ENCODE measurements at places on chromosomes 1 and 21.
A peak's percentile ranks its signal among the peaks of the same experiment; 100 is the strongest.

- peak; percentile 21 for DNase-seq
Observed at GRCh38 chr1:37704966-37705365, 12.7 kb downstream of the CDCA8 start.

DNA sequence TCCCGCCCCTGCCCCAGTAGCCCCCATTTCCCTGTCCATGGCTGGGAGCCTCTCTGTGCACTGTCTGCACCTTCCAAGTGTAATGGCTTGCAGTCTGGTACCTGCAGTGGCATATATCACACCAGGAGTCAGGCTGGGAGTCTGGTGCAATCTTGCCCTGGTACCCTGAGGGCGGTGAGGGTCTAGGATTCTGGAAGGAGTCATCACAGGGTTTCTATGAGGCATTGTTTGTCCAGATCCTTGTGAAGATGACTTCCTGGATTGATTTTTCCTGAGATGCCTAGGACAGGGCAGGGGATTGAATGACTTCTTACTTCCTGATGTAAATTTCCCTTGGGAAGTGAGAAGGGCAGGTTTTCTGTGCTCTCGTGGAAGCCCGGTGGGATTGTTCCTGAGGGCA is 5.9 kb upstream of the PKP1 start:
- DNase-seq, result no peak

DNA sequence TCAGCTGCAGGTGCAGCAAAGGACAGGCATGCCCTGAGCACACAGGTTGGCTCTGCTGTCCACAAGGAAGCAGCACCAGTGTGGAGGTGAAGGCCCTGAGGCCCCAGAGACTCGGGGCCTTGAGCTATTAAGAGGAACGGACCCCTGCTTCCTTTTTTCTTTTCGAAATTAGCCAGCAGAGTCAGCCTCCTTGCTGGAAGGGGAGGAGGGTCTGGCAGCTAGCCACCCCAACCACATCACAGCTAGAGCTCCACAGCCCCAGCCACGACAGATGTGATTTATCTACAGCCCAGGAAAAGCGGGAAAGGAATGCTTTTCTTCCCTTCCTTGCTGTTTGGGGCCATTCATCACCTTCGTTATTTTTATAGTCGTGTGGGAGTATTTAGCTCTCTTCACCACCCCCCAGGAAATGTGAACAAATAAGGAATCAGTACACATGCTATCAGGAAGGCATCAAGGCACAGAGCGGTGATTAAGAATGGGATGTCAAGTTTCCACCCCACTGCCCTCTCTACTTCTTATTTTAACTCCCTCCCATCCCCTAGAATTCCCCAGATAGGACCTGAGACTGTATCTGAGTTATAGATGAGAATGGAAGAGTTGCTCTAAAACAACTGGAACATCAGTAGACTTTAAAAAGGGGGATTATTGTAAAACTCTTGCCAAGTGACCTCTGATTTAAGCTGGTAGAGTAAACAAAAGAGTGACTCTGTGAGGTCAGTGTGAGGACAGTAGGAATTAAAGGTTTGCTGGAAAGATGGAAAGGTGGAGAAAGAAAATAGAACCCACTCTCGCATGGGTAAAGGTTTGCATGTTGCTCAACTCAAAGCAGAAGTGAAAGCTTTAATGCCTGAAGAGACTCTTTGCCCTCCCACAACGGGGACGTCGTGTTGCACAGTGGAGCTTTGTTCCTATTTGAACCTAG is 224.7 kb upstream of the GJB5 start:
- DNase-seq, result no peak

GRCh38 chr1:98322966-98323365 is 338.6 kb upstream of the SNX7 start:
- peak; percentile 22 for DNase-seq

DNA sequence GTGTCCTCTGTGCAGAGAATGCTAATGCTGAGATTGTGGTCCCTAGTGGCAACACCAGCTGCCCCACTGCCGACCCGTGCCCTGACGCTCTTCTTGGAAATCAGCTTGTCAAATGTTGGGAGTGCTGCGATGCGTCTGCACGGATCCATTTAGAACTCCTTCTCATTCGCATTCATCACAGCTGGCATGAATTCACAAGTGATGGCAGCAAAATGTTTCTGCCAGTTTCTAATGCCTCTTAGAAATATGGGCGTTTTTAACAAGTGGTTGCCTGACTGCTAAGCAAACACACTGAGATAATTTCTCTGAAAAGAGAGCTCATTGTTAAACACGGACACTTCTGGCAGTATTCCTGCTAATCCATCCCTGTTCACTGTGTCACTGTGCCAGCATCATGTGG is 131.9 kb upstream of the KCNJ6 start:
- DNase-seq, result no peak

All from cardiac fibroblast (primary cell).